Posterior vena cava (tissue), 2 donors: ENCODE measurements at places on chromosomes 16 and 17. TPM values are rescaled to one million over a fixed set of nuclear protein-coding genes. Genes with fewer than 3 reads are reported as not detected.

Gene SOX15
- 2.5 TPM for total RNA-seq

Gene WBP2
- 111 TPM for total RNA-seq

Gene NOG
- 2.4 TPM for total RNA-seq

DNA sequence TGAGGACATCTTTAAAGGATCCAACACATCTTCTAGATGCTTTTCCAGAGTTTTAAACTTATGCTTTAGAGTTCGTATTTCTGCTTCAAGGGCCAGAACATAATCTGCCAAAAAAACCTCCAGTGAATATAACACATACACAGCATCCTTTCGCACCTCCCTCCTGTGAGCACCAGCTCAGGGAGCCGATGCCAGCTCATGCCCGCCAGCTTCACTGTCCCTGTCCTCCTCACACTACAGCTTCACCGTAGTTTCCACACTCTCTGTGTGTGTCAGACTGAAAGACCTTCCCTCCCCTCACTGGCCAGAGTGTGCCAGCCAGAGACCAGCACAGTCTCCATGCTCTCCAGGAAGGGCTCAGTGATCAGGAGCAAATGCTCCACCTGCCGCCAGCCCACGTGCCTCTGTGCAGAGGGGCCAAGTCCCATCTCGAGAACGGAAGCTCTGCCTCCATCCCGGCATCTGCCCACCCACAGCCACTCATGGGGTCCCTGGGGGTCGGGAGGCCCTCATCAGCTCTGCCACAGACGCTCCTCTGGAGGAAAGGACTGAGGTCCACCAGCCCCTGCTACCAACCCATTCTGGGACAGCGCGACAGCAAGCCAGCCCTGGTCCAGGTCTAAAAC is 40.8 kb downstream of the CCDC57 start:
- no peak for DNase-seq

DNA sequence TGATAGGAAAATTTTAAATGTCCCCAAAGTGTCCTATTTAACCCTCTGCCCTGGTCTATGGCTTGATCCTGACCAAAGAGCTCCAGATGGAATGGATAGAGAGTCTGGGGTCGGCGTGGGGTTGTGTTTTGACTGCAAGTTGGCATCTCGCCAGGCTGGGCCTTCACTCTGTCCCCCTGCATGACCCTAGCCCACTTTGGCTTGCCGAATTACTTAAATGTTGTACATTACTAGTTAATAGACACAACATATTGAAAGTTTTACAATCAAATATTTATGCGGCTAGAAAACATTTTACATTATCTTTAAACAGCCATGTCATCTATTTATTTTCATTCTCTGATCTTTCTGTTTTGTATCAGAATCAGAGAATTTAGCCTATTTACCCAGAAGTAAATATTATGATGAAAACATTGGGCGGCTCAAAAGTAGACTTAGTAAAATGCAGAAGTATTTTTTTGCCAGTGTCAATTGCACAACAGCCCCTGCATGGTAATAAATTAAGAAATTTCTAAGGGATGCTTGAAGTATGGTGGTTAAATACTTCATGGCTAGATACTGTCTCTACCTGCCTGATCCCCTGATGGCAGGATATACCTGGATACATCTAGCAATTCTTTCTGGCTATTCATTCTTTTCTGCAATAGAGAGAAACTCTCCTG is 18.8 kb upstream of the MYOCD start:
- DNase-seq = no peak

DNA sequence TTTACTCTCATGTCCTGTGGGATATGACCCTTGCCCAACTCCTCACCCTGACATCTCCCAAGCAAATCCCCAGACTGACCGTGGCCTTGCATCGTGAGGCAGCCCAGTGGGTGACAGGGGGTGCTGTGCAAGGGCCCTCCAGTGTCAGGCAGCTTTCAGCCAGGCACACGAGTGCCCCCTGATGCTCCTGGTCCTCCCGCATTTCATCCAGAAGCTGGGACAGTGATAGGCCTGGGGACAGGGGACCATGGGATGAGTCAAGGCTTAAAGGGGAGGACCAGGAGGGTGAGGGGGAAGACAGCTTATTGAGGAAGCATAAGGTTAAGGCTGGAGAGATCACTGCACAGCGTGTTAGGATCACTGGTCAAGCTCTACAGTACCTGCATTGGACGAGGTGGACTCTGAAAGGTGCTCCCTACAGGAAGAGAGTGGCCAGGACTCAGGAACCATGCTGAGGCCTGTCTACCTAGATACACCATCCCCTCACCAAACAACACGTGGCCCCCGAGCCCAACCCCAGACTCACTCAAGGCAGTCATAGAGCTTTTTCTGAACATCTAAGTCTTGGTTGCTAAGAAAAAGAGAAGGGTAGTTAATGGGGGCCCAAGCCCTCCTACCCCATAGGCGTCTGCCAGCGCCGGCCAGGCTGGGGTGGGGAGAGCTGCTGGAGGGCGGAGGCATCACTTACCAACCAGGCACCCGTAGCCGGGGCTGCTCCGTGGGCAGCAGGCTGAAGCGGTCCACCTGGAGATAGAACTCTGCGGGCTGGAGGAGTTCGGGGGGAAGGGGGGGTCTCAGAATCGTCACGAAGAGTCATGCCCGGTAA is 998 bp downstream of the ACD start:
- DNase-seq = no peak

- DNase-seq = no peak
Observed at GRCh38 chr17:2064520-2064971, 9.6 kb downstream of the HIC1 start.
